ENCODE measurements at places on chromosomes 2 and 18. TPM values are rescaled to one million over a fixed set of nuclear protein-coding genes. Genes with fewer than 3 reads are reported as not detected.

DNA sequence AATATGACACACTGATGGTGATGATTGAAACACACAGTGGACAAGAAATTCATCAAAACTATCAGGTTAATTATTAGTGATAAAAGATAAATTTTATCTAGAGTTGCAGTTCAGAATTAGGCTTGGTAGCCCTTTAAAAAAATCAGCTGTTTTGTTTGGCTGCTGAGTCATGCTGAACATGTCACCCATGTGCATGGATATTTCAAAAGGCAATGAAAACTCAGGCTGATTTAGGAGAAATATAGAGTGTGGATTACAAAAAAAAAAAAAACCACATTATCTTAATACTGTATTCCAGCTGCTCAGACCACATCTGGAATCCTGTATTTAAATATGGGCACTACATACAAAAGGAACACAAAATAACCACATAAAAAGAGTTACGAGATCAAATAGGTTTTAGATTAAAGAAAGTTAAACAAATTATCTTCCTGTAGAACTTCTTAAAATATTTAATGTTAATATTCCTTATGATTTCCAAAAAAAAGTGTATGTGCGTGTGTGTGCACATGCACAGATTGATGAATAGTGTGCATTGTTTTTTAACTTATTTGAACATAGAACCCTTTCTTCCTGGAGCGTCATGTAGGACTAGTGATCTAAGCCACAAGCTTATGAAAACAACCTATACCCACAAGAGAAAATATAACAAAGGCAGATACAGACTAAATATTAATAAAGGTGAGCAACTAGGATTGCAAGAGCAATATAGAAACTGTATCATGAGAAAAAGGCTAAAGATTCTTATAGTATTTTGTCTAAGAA lies 186.2 kb downstream of the STK39 start:
- peak; percentile 77 for DNase-seq

- no peak for DNase-seq
These were observed 56.6 kb downstream of the ACOXL start for GRCh38 chr2:110788976-110789375.

DNA sequence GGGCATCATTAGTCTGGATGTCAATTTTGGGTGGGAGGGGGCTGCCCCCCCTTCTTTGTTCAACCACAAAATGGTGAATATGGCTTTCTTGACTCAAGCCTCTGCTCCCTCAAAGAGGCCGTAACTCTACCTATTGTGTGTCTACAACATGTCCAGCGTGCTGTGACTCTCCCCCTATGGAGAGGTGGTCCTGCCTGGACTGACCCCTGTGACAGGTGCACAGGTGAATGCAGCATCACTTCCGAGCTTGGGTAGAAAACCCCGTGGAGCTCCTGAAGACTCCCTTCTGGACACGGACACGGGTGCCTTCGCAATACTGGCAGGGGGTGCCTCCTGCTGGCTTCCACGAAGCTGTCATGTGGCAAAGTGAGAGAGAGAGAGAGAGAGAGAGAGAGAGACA lies 397.8 kb downstream of the GALR1 start:
- DNase-seq, result no peak

DNA sequence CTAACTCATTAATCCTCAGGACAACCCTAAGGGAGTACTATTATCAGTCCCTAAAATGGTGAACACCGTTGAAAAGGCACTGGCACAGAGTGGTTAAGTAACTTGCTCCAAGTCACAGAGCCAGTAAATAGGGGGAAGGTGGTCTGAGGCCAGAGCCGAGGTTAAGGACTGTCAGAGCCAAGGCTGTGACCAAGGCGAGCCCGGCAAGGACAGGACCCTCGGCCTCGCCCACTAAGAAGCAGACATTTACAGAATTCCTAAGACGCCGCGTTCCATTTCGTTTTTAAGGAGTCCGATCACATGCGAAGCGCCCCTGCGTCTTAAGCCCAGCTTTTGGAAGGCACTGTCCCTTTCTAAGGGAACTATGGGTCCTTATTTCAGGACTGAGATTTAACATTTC lies 1.1 kb downstream of the PDIA6 start:
- no peak for DNase-seq

GRCh38 chr18:58850786-58851469 lies 13.7 kb upstream of the ZNF532 start:
- DNase-seq, result no peak

Gene ACTG2
- total RNA-seq, result 896 TPM

Gene TEX44
- 0.48 TPM for total RNA-seq

- peak; percentile 86 for DNase-seq
These were observed 265.5 kb downstream of the CYRIA start for GRCh38 chr2:16400127-16400623.

- no peak for DNase-seq
These were observed 82.7 kb downstream of the FAM168B start for GRCh38 chr2:131010566-131010965.

DNA sequence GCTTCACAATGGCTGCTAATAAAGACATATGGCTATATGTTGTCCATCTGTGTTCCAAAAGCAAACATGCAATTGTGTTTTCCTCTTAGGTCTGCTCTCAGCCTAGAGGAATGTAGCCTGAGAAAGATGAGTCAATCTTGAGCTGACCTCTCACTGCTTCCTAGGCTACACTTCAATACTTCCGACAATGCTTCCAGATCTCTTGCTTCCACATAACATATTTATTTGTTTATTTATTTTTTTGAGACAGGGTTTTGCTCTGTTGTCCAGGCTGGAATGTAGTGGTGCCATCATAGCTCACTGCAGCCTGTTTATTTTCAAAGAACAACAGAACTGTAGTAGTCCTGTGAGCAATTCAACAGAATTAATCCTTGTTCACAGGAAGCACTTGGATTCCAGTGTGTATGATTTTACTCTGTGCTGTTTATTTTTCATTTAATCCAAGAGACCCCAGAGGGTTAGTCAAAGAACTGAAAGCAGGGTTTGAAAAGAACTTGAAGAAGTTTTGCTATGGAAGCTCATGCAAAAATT lies 437.9 kb downstream of the TXNL1 start:
- no peak for DNase-seq

Gene AQP12B
- total RNA-seq, result 0.96 TPM

GRCh38 chr18:66495844-66496243 lies 108.0 kb downstream of the CDH19 start:
- DNase-seq, result peak; percentile 86

- no peak for DNase-seq
These were observed 331.0 kb downstream of the CDH2 start for GRCh38 chr18:27845897-27846296.

DNA sequence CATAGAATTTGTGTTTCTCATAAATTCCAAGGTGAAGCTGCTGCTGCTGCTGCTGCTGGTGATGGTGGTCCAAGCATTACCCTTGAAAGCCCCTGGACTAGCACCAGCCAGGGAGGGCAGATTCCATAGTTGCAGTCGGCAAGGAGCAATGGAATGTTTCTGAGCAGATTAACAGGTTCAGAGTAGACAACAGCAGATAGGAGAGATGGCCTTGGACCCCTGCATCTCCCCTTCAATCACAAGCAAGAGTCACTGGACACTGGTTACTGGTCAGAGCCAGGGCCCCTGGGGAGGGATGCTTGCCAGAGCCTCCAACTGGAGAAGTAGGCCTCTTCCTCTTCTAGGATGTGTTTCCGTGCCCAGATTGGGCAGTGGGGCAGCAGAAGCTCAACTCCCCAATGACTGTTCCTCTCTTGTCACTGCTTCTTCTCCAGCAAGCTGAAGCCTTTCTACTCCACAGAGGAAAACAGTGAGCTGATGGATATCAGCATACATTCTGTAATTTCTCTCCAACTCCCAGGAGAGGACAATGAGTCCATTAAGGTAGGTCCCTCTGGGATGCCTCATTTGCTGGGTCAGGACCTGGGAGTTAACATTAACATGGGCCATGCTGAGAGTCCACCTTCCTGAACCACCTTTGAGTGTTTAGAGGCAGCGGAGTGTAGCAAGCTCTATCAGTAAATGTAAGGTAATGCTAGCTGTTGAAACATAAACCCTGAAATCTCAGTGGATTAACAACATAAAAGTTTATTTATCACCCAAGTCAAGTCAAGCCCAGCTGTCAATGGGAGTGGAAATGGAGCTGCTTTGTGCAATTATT lies 35.3 kb downstream of the MROH2A start:
- no peak for DNase-seq

- DNase-seq, result no peak
These were observed 42.2 kb downstream of the KLHL14 start for GRCh38 chr18:32730620-32731091.

Gene HRH4
- 0.48 TPM for total RNA-seq

DNA sequence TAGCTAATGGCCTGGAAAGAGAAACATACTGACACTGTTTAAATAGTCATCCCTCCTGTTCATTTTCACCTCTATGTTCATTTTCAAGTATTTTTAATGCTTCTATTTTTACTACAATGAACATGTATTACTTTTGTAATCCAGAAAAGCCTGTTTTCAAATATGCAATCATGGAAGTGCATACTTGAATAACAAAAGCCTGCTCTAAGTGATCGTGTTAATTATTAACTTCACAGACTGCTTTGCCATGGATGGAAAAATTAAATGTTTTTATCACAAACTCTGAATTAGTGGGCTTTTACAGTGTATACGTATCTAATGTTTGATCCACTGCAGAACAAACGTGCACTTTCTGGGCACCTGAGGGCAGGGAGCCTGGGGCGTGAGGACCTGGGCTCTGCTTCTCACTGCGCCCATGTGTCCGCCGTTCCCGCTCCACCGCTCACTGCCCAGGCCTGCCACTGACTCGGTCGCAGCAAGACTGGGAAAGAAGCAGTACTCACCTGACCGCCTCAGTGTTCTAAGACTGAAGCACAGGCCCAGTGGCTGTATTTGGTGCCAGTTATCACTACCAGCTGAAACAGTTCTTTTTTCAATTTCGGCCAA lies 80.6 kb downstream of the UXS1 start:
- no peak for DNase-seq

DNA sequence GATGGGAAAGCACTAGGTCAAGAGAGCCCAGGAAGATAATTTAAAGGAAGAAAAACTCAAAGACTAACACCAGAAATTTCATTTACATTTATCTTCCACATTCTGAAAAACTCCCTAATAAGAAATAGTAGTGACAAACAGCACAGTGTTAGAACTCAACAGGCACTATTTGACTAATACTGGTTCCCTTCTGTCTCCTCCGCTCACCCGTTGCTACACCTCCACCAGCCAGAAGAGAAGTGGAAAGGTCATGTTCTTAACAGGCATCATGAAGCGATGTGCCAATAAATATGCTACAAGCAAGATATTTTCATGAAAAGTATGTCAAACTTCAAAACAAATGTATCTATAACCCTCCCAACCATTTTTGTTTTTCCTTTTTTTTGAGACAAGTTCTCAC lies 5.7 kb downstream of the ROCK1 start:
- no peak for DNase-seq

Gene ERBB4
- total RNA-seq, result 5.5 TPM

DNA sequence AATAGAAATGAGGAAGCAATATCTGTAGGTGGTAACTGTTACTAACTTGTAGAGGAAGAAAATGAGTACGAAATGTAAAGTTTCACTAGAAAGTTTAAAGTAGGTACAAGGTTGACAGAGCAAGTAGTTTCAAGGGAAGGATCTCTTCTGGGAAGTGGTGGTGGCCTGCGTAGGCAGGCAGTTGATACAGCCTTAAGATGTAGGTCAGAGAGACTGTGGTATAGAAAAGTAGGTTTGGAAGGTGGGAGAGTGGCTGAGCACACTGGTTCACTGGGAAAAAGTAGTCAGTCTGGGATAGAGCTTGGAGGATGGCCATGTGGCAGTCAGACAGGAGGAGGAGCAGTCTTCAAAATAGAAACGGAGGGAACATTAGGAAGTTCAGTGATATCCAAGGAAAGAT lies 23.5 kb downstream of the KDM3A start:
- no peak for DNase-seq

- no peak for DNase-seq
These were observed 101.7 kb upstream of the NOSTRIN start for GRCh38 chr2:168700615-168701245.

DNA sequence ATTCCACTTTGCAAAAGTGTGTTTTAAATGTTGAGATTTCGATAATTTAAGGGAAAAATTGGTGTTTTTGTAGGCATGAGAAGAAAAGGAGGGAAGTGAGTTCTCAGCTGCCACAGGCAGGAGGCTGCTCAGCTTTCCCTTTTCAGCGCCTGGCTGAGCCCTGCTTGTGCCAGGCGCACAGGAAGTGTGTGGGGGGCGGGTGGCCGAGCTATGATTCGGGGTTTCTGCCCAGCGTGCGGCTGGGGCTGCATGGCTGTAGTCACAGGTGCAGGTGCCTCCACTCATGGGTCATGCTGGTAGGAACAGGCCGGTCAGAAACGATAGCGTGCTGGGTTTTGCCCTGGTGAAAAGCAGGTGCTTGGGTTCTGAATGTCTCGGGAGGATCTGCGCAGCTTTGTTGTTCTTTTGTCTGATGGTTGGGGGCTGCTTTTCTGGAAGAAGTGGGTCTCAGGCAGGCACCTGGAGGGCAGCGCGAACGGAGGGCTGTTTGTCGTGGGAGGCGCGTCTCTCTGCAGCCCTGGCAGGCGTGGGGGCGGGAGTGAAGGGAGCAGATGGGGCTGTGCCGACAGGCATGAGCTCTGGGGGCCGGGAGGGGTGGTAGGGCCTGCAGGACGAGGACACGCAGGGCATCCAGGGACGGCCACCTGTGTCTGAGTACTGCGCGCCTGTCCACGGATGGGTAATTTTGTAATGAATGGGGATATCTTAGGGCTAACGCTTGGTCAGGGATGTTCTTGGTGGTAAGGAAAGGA lies 2.1 kb downstream of the KCNG2 start:
- DNase-seq, result no peak

Gene FOXD4L1
- 0.96 TPM for total RNA-seq

GRCh38 chr2:74249406-74250122 lies 51.1 kb downstream of the MTHFD2 start:
- no peak for DNase-seq

GRCh38 chr2:145764631-145765030 lies 1244.7 kb upstream of the ZEB2 start:
- DNase-seq, result no peak

- DNase-seq, result no peak
These were observed 416.7 kb downstream of the THSD7B start for GRCh38 chr2:137182071-137182470.

Gene CYP27C1
- 0.72 TPM for total RNA-seq

DNA sequence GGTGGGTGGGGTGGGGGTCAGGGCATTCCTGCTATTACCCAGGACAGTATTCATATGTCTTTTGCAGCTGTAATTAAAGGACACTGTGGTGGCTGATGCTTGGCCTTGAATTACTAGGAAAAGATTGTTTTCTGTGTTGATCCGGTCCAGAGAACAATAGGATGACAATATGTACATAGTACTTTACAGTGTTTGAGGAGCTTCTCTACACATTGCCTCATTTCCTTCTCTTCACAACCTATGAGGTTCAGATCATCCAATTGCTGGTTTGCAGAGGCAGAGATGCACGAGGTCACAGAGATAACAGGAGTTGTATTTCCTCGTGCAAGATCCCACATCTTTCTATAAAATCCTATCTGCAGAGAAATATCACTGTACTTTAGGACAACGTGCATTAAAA lies 119.5 kb downstream of the LIPG start:
- no peak for DNase-seq

DNA sequence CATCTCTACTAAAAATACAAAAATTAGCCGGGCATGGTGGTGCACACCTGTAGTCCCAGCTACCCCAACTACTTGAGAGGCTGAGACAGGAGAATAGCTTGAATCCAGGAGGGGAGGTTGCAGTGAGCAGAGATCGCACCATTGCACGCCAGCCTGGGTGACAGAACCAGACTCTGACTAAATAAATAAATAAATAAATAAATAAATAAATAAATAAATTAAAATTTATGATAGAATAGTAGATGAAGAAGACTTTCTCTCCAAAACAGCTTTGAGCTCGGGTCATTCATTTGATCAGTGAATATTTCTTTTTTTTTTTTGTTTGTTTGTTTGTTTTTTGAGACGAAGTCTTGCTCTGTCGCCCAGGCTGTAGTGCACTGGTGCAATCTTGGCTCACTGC lies 17.6 kb upstream of the MTA3 start:
- DNase-seq, result no peak

Measured in umbilical cord (tissue), 2 donors.